ENCODE measurements at places on chromosomes 2 and 18. TPM values are rescaled to one million over a fixed set of nuclear protein-coding genes. Genes with fewer than 3 reads are reported as not detected.

Gene CNTNAP5
- total RNA-seq = 0.29 TPM

Gene ELOA2
- not detected for total RNA-seq

GRCh38 chr2:150705357-150705756 lies 217.9 kb upstream of the RND3 start:
- no peaks in the 10 kb centered on the region for H3K27me3 ChIP-seq
- no peak overlapping the region for H3K4me3 ChIP-seq

- H3K27ac ChIP-seq = no peak overlapping the region
- no peaks in the 10 kb centered on the region for H3K27me3 ChIP-seq
- H3K4me3 ChIP-seq = no peak overlapping the region
- DNase-seq = no peak
These were observed 20.2 kb downstream of the SKA1 start for GRCh38 chr18:50395093-50395492.

Gene DSC2
- total RNA-seq = 64.7 TPM

DNA sequence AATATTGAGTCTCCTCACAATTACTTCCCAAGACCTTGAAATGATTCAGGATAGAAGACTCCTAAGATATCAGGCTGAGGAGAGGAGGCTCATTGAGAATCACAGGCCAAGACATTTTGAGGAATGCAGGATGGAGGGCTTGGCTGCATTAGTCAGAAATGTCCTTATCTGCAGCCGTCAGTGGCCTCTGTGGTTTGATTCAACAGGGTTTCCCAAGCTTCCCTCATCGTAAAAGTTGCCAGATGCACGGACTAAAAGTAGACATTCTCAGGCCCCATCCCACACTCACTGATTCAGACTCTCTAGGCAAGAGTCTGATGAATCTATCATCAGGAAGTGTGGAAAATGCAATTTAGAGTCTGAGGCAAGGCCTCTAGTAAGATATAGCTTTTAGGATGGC lies 34.0 kb upstream of the TMEM178A start:
- H3K4me1 ChIP-seq = peaks cover 8% of the 10 kb centered on the region
- H3K36me3 ChIP-seq = no peaks in the 10 kb centered on the region

All from mesothelial cell of epicardium (in vitro differentiated cells).